ENCODE measurements at places on chromosomes 7 and 10.
A peak's percentile ranks its signal among the peaks of the same experiment; 100 is the strongest.

- no peak for DNase-seq
These were observed 196.7 kb downstream of the SEMA3E start for GRCh38 chr7:83452256-83452655.

DNA sequence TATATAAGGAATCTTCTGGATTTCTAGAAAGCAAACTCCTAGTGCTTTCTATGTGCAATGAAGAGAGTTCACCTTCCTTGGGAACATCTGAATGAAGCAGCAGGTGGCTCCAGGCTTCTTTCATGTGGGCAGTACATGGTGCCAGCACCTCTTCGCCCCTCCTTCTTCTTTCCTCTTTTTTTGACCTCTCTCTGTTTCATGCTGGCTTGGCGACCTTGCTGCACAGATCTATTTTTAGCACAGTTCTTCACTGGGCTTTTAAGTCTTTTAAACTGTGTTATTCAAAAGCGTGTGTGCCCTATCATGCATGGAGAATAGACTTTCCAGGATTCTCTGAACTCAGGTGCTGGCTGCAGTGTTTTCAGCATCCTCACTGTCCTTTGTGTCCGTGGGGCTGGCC lies 400.3 kb upstream of the PRKCQ start:
- DNase-seq: no peak

- no peak for DNase-seq
These were observed 191.8 kb upstream of the SEMA3C start for GRCh38 chr7:81110673-81111072.

DNA sequence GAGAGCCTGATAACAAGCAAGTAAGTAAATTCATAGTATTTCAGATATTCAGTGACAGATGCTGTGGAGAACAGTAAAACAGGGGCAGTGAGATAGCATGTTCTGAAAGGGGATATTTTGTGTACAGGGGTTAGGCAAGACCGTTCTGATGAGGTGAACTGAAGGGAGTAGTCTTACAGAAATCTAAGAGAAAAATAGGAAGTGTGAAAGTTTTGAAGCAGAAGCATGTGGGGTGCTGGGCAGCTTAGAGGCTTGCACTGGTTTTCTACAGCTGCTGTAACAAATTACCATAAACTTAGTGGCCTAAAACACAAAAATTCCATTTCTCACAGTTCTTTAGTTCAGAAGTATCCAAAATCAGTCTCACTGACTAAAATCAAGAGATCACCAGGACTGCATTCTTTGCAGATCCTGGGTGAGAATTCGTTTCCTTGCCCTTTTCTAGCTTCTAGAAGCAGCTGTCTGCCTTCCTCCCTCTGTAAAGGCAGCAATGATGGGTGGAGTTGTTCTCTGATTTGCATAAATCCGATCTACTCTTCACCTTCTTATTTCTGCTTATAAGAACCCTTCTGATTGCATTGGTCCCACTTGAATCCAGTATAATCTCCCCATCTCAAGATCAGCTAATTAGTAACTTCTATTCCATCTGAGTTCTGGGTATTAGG lies 7.5 kb upstream of the KLF14 start:
- DNase-seq: no peak

DNA sequence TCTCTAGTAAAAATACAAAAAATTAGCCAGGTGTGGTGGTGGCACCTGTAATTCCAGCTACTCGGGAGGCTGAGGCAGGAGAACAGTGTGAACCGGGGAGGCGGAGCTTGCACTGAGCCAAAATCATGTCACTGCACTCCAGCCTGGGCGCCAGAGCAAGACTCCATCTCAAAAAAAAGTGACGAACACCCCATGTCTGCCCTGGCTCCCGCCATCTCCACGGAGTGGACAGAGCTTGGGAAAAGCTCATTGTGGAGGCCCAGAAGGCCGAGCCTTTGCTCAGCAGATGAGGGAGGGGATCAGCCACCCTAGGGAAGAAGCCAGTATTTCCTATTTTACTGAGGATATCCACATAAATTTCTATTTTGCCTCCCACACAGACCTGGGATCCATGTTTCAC lies 136.8 kb downstream of the DIP2C start:
- DNase-seq: no peak

GRCh38 chr10:110613341-110613995 lies 30.7 kb upstream of the RBM20 start:
- DNase-seq: no peak

GRCh38 chr7:29798422-29798821 lies 7.9 kb upstream of the WIPF3 start:
- no peak for DNase-seq

GRCh38 chr7:139103057-139103815 lies 6.3 kb downstream of the ZC3HAV1 start:
- no peak for DNase-seq

DNA sequence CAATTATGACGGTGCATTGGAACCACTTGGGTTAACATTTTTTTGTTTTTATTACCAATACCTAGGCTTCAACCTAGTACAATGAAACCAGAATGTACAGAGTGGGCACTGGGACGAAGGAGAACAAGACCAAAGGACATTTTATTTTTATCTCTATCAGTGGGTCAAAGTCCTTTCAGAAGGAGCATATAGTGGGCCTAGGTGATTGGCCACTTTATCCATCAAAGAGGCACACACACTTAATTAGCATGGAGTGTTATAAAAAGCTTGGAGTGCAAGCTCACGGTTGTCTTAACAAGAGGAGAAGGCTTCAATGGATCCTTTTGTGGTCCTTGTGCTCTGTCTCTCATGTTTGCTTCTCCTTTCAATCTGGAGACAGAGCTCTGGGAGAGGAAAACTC lies at the start of gene CYP2C19:
TSS of gene CYP2C19 (plus strand) at position 289 of the 400 bp plus-strand sequence. CDS start at position 314, 25 bp downstream.
- DNase-seq: no peak

GRCh38 chr7:638256-639011 lies 88.1 kb upstream of the DNAAF5 start:
- DNase-seq: no peak

- no peak for DNase-seq
These were observed 495.8 kb downstream of the PLXNA4 start for GRCh38 chr7:132080467-132080866.

- no peak for DNase-seq
These were observed 185.8 kb downstream of the RELN start for GRCh38 chr7:103803631-103804030.

GRCh38 chr7:21326241-21326640 lies 101.6 kb upstream of the SP4 start:
- no peak for DNase-seq

GRCh38 chr7:11244149-11244548 lies 270.5 kb downstream of the PHF14 start:
- DNase-seq: no peak

GRCh38 chr7:5872326-5872725 lies 8.3 kb upstream of the OCM start:
- DNase-seq: peak; percentile 29

DNA sequence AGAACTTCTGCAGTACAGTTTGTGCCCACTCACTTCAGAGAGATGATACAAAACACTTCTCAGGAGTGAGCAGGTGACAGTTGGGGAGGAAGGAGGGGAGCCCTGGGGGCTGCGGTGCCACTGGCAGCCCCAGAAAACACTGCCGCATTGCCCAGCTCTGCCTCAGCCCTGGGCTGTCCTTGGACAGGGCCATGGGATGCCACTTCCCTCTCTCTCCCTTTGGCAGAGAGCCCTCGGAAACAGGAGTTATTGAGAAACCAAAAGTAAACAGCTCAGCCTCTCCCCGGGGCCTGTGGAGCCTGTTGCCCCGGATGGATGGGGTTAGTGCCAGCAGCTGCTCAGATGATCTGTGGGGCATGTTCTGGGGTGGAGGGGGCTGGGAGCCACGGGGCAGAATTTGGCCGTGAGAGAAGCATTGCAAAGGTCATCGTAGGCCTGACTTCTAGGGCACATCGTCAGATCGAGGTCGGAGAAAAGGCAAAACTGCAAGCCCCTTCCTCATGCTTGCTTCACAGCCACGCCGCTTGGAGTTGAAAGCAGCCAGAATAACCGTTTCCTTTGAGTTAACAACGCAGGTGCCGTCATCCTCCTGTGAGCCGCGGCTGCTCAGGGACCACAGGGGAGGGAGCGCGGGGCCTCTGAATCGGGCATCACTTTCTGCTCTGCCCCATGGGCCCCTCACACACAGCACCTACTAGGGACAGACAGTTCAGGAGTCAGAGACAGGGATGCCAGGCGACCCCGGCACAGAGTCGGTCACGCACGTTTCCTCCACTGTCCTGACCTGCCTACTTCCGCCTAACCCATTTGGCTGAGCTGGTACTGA lies 256.4 kb downstream of the CAMK1D start:
- peak; percentile 8 for DNase-seq

- DNase-seq: no peak
These were observed 53.1 kb upstream of the COBL start for GRCh38 chr7:51369746-51370145.

- DNase-seq: peak; percentile 51
These were observed 68.9 kb upstream of the ADO start for GRCh38 chr10:62735464-62736167.

DNA sequence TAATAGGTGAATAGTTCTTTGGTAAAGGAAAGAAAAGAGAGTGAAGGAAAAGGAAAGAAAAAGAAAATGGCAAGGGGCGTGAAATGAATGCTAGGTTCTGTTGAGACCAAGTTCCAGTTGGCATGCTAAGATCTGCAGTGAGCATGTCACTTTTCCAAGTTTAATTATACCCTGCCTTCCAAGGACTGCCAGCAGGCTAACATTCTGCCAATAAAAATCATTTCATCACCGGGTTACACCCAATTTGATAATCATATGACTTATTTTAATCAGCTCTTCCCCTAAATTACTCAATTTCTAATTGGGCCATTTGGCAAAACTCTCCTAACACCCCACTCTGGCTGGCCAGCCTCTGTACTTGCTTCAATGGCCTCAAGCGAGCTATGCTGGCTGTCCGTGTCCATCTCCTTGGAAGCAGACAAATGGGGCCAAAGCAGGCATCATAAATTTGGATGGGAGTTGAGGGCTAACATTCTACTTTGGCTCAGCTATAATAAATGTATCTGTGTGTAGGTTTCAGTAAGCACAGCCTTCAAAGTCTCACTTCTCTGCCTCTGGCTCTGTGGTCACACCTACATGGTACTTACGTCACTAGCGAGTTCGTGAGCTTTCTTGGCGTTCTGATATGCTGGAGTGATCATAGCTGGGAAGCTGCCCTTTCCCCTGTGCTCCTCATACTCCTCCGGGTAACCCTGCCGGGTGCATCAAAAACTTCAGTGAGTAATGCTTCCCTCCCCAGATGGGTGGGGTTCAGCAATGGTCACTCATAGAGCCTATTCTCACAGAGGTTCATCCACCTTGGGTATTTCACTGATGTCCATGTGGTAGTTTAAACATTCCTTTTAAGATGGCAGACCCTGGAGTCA lies 17.3 kb downstream of the NRAP start:
- DNase-seq: no peak

DNA sequence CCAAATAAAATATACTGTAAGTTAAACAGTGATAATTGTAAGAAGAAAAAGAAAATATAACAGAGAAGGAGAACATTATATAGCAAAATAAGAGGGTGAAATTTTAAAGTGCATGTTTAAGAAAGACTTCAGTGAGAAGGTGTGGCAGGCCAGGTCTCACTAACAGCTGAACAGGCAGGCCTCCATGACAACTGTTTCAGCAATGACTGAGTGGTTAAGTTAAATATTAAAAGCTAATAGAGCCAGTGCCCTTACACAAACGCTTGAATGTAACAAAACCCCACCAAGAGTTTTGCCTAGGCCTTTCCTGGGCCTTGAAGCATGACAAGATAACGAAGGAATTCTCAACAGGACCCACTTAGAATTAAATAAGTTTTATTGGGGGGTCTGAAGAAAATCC lies 32.6 kb downstream of the CFAP43 start:
- DNase-seq: no peak

DNA sequence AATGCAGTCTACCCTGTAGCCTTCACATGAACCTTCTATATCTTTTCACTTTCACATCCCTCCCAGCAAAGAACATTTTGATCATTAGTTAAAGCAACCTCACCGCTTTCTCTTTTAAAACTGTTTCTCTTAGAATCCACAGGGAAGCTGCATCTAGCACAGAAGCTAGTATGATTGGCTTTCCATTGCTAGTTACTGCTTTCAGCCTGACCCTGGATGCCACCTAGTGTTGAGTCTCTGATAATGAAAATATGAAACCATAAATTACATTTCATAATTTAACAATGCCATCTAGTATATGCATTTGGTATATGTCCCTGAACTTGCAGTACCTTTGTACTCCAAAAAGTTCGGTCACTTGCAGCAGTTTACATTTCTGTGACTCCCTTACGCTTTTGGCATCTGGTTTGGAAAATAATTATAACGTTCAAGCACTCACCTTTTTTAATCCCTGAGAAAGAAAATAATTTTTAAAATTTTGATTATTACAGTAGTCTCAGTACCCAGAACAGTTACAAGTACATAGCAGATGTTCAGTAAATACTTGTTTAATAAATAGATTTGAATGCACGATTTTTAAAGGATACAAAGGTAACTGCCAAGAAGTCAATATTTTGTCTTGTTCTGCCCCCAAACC lies 22.7 kb downstream of the CISD1 start:
- no peak for DNase-seq
